ENCODE measurements at places on chromosomes 1 and 21.

- no peak for DNase-seq
Observed at GRCh38 chr1:36863500-36863899, 170.8 kb downstream of the GRIK3 start.

GRCh38 chr1:19089524-19089923 lies 120.5 kb downstream of the UBR4 start:
- DNase-seq = no peak

DNA sequence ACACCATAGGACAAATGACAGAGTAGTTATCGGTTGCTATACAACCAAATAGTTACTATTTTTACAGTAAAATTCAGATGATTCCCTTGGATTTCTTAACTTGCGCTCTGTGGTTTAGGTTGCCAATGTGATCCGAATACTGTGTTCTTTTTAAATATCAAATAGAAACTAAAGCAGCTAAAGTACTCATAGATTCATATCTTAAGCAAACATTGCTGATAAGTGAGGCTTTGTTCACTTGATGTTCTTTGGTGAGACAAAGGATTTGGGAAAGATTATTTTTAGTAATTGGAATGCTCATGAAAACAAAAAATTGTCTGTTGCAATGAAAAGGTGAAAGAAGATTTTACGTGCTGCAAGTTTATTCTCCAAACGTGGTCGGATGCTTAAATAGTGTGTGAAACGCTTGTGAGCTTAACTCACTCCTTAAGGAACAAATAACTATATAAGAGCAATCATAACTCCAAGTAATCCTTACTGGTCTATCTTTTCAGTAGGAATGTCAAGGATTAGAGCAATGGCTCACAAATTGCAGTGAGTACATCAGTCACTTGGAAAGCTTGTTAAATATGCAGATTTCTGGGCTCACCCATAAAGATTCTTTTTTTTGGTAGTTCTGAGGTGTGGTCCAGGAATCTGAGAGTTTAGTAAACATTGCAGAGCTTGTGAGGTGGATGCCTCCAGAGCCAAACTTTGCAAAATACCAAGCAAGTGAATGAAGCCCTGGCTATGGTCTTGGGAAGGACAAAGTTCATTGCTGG lies 31.8 kb upstream of the PDC start:
- DNase-seq = no peak

- DNase-seq = no peak
Observed at GRCh38 chr1:11248169-11248568, 14.2 kb downstream of the MTOR start.

DNA sequence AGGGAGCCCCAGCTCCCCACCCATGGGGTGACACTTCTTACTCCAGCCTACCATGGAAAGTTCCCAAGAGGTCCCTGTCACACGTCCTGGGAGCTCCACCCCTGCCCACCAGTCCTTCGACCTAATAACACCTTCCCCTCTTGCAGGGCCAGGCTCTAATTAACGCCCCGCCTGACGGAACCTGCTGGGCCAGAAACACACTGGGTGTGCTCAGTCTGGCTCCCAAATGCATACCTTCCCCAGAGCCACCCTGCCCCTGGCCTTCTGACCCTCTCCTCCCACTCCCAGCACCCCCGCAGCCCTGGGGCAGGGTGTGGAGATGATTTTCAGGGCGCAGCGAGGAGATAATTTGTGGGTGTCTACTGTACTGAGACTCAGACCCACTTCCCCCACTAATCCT lies 20.6 kb downstream of the PGLYRP3 start:
- no peak for DNase-seq

GRCh38 chr1:218139761-218140160 lies 145.3 kb upstream of the RRP15 start:
- no peak for DNase-seq
